ENCODE measurements at places on chromosomes 16 and 17. TPM values are rescaled to one million over a fixed set of nuclear protein-coding genes. Genes with fewer than 3 reads are reported as not detected.
A peak's percentile ranks its signal among the peaks of the same experiment; 100 is the strongest.

The TM4SF5 gene
- total RNA-seq: not detected

The HOXB1 gene
- total RNA-seq: not detected

The MYH2 gene
- total RNA-seq: not detected

The KRTAP2-3 gene
- total RNA-seq: 3.2 TPM

GRCh38 chr17:78563189-78564145 lies 13.7 kb downstream of the DNAH17 start:
- DNase-seq: peak; percentile 31

DNA sequence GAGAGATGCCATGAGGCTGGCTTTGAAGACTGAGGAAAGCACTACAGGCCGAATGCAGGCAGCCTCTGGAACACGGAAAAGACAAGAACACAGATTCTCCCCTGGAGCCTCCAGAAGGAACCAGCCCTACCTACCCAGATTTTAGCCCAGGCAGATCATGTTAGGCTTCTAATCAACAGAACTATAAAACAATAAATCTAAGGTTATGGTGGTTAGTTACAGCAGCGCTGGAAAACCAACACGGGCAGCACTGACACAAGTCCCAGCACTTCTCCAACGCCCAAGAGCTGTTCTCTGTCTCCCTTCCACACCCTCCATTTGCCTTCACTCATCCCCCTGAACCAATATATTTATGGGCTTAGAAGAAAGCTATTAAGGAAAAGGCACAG lies 7.5 kb downstream of the ANKRD11 start:
- DNase-seq: no peak

GRCh38 chr16:49704586-49705155 lies 151.2 kb downstream of the ZNF423 start:
- DNase-seq: no peak

DNA sequence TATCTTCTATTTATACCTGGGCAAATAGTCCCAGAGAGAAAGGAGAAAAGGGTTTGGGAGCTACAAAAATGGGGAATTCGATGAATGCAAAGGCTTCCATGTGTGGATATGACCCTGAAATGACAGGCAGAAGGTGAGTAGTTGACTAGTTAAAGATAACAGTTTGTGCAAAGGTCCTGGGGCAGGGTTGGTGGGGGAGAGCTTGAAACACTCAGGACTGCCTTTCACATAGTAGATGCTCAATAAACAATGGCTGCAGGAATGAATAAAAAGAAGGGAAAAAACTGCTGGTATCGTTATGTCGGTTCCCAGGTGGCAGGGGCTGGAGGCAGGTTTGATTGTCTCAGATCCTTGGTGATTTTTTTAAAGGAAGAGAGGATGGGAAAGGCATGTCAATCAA lies 445.5 kb downstream of the HAPSTR1 start:
- DNase-seq: no peak

DNA sequence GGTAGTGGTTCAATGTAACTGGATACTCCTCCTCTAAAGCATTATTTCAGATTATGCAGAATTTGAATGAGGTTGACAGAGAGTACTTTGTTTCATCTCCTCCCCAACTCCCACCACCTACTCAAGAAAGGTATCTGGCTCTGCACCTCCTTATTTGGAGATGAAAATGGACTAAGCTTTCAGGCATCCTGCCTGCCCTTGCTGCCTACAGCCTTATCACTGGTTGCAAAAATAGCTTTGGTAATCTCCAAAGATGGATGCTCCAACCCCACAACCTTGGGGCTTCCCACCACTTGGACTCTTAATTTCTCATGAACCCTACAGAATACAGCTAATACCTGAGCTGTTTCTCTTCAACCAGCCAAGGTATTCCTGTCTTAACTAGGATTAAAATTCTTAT lies 45.3 kb upstream of the CORO6 start:
- no peak for DNase-seq

GRCh38 chr16:22216191-22216831 lies 10.2 kb downstream of the EEF2K start:
- DNase-seq: peak; percentile 69

GRCh38 chr17:47801176-47801765 lies 20.3 kb downstream of the OSBPL7 start:
- DNase-seq: no peak

DNA sequence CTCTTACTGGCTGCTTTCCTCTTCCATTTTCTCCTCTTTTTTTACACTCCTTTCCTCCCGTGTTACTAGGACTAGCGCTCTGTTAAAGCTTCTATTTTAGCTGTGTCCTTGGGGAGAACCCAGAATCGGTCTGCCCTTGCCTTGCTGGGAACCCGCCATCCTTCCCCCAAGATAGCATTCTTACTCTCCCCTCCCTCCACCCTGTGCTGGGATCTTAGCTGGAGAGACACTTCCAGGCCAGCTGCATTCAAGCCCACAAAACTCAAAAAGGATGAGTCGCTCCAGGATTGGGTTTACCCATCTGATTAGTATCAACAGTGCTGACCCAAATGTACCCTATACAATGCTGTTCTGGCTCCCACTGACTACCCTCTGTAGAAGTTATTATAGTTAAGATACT lies 200.5 kb upstream of the ASIC2 start:
- no peak for DNase-seq

Measured in M059J (cell line).